ENCODE measurements at places on chromosomes 2 and 18.

- no peak for DNase-seq
Observed at GRCh38 chr2:2825516-2826208, 494.6 kb upstream of the MYT1L start.

GRCh38 chr2:73253901-73254300 lies 19.8 kb downstream of the CCT7 start:
- no peak for DNase-seq

DNA sequence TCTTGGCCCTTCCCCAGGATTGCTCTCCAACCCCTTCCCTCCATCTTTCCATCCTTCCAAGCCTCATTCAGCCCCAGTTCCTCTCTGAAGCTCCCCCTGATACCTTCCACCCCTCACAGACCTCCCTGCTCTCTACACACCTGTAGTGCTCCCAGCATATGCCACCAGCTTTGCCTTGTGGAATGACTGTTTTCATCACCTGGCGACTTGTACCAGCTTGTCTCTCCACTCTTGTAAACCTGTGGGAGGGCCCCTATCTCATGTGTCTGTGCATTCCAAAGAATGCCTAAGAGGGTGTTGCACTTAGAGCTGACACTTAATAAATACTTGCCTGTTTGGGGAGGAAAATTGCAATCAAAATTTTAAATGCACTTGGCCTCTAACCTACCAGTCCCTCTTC lies 198.7 kb downstream of the BCL11A start:
- DNase-seq: no peak

DNA sequence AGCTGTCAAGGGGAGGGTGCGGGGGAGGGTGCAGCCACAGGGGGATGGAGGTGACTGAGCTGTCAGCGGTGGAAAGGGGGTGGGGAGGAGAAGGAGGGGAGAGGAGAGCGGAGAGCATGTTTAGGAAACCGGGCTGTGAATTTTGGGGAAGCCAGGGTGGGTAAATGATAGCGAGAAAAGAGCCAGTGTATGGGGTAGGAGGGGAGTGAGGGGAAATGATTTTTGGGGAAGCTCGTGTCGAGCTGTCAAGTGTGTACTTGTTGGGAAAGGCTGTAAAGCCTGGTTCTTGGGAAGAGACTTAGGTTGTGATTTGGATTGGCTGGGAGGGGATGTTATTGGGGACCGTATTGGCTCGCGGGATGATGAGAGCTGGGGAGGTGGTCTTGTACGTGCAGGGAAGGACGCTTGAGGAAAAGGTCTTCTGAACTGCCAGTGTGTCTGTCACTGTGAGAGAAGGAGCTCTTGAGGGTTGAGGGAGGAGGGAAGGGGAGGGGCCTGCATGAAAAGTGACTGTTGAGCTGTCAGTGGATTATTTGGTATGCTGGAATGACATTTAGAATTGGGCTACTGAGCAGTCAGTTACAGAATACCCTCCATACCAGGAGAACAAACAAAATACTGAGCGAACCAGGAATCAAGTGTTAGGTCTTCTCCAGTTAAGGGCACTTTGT lies 1.0 kb downstream of the UBR3 start:
- DNase-seq: no peak

- DNase-seq: no peak
Observed at GRCh38 chr2:83686863-83687262, 772.2 kb downstream of the SUCLG1 start.

GRCh38 chr2:104051766-104052165 lies 802.1 kb upstream of the POU3F3 start:
- DNase-seq: no peak

GRCh38 chr2:167942366-167943081 lies 304.9 kb downstream of the STK39 start:
- DNase-seq: no peak

DNA sequence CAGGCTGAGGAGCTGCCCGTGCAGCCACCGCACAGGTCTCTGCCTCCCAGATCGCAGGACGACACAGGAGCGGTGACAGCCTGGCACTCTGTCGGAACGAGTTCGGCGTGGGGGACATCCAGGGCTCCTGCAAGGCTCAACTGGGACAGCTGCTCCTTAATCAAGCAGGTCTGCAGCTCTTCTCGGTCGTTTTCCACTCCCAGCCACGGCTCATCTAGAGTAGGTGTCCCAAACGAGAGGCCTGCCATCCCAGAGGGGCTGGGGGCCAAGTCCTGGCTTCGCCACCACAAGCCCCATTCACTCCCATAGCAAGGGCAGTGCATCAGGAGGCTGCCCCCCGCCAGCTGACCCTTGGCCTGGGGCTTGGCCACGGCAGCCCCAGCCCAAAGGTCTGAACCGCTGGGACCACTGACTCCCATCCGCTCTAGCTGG lies 22.5 kb downstream of the PASK start:
- no peak for DNase-seq

GRCh38 chr18:6743999-6744398 lies 14.5 kb downstream of the ARHGAP28 start:
- DNase-seq: no peak

GRCh38 chr2:124999906-125000305 lies 974.8 kb downstream of the CNTNAP5 start:
- no peak for DNase-seq

- DNase-seq: no peak
Observed at GRCh38 chr2:154343282-154343681, 355.2 kb upstream of the KCNJ3 start.
